GM12878 (cell line): ENCODE measurements at places on chromosomes 7 and 10.
A peak's percentile ranks its signal among the peaks of the same experiment; 100 is the strongest.

GRCh38 chr10:68561865-68562649 lies 1.9 kb downstream of the TET1 start:
- no peak for DNase-seq

- DNase-seq: no peak
These were observed 59.2 kb downstream of the OGDH start for GRCh38 chr7:44665531-44666213.

GRCh38 chr7:92827464-92828120 lies 8.8 kb downstream of the CDK6 start:
- no peak for DNase-seq

DNA sequence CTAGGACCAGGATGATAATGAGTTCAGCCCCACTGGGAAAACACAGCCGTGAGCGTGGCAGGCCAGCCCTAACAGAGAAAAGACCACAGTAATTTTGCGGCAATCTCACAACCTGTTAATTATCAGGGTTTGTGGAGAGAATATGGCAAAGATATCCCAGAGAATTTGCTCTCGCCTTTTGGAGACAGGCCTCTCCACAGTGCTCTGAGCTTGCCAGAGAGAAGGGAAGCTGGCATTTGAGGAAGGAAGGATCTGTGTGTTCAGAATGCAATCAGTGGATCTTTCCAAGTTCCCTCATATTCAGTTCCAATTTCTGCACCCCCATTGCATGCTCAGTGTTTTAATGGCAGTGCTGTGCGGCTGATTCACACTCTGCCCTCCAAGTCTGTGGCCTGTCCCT lies 60.2 kb downstream of the PLPP4 start:
- no peak for DNase-seq

- no peak for DNase-seq
These were observed 44.1 kb downstream of the VSTM4 start for GRCh38 chr10:49071160-49071761.

- no peak for DNase-seq
These were observed 26.3 kb downstream of the FIGNL1 start for GRCh38 chr7:50423860-50424259.

DNA sequence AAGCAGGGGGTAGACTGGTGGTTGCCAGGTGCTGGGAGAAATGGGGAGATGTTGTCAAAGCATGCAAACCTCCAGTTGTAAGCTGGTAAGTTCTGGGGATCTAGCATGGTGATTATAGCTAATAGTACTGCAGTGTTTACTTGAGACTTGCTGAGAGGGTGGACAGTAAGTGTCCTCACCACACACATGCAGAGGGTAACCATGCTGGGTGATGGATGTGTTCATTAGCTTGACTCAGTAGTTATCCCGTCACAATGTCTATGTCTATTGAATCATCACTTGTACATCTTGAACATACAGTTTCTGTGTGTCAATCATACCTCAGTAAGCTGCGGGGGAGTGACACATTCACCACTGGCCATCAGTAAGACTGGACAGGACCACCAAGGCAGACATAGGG lies 42.1 kb downstream of the GSDME start:
- DNase-seq: no peak

- DNase-seq: no peak
These were observed 1.6 kb downstream of the TMEM176A start for GRCh38 chr7:150801946-150802771.

DNA sequence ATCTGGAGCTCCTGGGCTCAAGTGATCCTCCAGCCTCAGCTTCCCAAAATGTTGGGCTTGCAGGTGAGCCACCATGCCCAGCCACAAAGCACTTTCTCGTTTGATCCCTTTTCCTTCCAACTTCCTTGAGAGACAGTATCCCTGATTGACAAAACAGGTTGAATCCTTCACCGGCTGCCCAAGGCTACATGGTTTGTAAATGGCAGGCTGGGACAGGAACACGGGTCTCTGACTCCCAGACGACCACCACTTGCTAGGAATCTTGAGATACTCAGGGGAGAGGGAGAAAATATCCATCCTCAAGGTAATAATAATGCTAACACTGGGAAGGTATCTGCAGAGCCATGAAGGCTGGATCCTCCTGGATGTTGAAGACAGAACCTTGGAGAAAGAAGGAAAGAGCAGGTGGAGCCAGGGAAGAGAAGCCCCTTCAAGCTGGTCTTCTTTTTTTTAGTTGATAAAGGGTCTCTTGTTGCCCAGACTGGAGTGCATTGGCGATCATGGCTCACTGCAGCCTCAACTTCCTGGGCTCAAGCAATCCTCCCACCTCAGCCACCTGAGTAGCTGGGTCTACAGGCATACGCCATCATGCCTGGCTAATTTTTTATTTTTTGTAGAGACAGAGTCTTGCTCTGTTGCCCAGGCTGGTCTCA lies 19.8 kb downstream of the MMRN2 start:
- DNase-seq: no peak

DNA sequence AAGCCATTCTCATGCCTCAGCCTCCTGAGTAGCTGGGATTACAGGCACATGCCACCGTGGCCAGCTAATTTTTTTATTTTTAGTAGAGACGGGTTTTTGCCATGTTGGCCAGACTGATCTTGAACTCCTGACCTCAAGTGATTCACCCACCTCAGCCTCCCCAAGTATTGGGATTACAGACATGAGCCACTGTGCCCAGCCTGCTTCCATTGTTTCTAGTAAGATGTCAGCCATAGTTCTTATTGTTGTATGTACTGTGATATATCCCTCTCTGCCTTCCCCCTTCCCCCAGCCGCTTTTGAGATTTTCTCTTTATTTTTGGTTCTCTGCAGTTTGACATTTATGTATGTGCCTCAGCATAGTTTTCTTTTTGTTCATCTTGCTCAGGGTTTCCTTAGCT lies 87.9 kb upstream of the KLF14 start:
- DNase-seq: no peak

DNA sequence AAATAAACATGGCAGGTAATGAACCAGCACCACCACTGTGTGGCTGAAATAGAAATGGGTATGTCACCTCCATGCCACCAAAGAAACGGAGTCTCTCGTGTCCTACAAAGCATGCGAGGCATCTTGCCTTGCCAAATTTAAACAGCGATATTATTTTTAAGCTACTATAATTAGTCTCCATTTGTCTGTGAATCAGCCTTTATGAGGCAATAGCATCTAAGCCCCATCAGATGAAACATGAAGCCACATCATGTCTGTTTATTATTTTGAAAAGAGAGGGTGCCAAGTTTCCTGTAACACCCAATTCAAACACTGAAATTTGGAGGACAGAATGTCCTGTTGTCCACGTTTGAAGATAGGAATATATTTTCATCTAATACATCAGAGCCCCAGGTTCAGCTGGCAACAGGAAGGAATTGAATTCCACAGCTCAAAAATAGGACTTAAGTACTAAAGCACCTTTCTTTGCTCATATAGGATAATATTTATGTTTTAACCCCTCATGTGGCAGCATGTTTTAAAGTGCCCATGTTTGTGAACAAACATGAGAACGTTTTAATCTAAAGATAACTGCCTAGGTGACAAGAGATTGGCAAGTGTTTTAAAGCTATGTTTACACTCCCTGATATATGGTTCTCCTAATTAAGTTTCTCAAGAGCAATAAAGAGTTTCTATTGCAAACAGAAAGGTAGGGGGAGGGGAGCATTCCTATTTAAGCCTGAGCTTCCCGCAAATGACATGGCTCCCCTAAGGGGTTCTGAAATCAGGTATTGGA lies 86.8 kb downstream of the SORBS1 start:
- no peak for DNase-seq

GRCh38 chr7:34973400-34973760 lies 63.9 kb downstream of the DPY19L1 start:
- no peak for DNase-seq

- DNase-seq: no peak
These were observed 27.0 kb downstream of the KCNH2 start for GRCh38 chr7:150951181-150951520.

GRCh38 chr7:148699782-148700629 lies 1.3 kb downstream of the CUL1 start:
- DNase-seq: no peak

- DNase-seq: peak; percentile 80
These were observed 2.2 kb upstream of the HIP1 start for GRCh38 chr7:75740846-75741497.

DNA sequence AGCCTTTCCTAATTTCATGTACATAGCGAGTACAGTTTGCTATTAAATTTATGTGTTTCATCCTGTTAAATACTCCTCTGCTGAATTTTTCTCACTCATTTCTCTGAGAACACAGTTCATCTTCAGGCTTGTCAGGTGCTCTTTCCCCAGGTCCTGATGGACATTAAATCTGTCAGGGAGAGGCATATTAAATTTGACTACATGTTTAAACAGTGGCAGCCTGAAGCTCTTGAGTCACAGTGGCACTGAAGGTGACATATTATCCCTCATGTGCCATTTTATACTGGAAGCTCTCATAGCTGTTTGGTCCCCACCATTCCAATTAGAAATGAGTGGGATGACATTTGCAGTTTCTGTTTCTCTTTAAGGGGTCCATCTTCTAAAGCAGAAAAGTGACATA lies 1089.6 kb upstream of the SORCS1 start:
- no peak for DNase-seq

DNA sequence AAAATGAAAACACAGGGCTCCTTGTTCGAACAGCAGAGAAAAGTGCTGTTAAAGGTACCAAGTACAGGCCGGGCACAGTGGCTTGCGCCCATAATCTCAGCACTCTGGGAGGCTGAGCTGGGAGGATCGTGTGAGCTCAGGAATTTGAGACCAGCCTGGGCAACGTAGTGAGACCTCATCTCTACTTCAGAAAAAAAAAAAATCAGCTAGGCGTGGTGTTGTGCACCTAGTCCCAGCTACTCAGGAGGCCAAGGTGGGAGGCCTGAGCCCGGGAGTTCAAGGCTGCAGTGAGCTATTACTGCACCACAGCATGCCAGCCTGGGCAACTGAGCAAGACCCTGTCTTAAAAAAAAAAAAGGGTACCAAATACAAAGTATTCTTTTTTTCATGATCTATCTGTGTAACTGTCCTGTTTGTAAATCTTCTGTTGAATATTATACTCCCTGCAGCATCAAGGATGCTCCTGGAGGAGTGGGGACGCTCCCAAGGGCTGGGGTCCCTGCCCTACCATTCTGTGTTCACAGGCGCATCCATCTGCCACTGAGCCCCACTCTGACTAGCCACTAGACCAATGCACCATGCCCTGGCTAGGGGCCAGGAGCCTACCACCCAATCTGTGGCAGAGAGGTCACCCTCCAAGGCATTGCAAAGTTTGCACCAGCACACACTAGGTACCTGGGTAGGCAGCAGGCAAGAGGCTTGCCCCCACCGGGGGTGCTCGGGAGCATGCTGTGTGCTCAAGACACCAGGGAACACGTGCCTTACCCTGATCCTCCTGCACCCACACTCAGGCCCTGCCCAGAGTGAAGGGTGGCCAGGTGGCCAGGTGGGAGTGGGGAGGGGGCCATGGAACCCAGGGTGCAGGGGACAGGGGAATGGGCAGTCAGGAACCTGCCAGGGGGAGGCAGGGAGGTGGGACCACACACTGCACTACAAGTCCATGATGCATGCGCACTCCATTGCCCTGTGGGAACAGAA lies 67.3 kb upstream of the KMT2C start:
- no peak for DNase-seq

DNA sequence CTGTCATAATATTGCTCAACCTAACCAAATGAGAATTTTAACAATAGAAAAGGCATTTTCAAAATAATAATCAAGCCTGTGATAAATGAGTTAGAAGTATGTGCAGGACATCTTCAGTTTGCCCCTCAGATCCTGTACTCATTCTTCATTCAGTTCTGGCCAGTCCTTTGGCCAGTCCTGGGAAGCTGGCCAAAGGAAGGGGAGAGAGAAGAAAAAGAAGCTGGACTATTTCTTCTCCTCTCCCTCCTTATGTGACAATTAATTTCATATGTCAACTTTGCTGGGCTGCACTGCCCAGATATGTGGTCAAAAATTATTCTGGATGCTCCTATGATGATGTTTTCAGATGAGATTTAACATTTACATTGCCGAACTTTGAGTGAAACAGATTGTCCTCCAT lies 31.6 kb upstream of the ITGB8 start:
- no peak for DNase-seq

GRCh38 chr7:17044861-17045260 lies 163.1 kb upstream of the AGR3 start:
- no peak for DNase-seq
